ENCODE measurements at places on chromosomes 3 and 15.

DNA sequence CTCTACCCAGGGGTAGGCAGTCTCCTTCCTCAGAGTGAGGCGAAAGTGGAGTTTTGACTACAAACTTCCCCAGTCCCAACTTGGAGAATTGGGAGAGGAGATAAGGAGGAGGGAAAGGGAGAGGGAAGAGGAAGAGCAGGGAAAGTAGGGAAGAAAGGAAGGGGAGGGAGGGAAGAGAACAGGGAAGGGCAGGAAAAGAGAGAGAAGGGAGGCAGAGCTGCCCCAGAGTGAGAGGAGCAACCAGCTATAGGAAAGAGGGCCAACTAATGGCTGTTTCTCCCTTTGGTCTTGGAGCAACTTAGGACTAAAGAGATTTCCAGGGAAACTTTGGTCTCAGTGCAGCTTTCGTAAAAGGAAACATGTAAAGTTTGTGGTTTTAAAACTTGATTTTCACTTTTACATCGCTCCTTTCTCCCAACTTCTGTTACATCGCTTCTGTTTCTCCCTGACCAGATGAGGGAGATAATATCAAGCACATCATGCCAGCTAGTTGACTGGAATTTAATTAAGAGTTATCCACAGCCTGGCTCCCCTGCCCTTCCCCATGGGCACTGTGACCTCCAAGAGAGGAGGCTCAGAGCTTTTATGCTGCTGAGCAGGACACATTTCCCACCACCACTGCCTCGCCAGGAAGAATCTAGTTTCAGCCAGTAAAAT is 1.4 kb downstream of the CA12 start:
- no peak for DNase-seq

GRCh38 chr3:38731522-38731921 is 82.0 kb upstream of the SCN5A start:
- DNase-seq, result no peak

GRCh38 chr15:45399381-45400212 is 21.3 kb upstream of the GATM start:
- no peak for DNase-seq

DNA sequence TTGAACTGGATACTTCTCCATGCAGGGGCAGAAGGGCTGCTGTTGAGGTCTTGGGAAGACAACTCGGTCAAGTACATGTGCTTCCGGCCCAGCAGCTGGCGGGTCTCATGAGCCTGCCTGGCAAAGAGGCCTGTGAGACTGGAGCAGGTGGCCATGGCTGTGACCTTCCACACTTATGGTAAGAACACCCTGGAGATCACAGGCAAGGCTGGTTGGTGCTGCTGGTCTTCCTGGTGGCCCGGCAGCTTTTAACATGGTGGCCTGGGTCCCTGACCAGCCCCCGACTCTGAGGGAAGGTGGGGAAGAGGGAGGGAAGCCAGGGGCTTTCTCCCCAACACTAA is 15.4 kb downstream of the CHRD start:
- no peak for DNase-seq
